ENCODE measurements at places on chromosomes 12 and 14.
A peak's percentile ranks its signal among the peaks of the same experiment; 100 is the strongest.

GRCh38 chr12:46843811-46844210 is 18.0 kb upstream of the SLC38A4 start:
- peak; percentile 71 for DNase-seq

DNA sequence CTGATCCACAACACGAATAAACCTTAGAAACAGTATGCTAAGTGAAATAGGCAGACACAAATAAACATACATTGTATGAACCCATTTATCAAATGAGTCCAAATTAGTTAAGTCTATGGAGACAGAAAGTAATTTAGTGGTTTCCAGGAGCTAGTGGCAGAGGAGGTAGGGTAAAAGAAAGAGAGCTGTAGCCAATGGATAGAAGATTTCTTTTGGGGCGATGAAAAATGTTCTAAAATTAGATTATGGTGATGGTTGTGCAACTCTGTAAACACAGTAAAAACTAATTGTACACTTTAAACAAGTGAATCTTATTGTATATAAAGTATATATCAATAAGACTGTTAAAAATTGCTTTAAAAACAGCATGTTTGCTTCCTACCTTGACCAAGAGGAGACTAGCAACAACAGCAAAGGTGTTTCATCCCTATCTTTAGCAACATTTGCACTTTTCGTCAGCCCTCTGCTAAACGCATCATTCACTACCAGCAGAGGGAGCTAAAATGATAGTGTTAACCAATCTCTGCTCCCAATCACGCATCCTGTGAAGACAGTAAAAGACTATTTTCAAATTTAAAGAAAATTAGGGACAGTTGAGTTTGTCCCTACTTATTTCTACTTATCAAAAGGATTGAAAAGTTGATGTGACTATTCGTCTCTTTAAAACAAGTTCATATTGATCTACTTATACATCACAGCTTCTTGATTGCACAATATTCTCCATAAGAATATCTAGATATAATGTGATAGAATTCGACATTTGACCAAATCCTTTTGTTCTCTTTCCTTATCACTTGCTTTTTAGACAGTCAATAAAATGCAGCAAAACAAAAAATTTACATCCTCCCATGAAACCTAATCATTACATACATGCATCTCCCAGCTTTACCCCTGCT is 24.0 kb upstream of the LGR5 start:
- DNase-seq = peak; percentile 70

- no peak for DNase-seq
These were observed 7.1 kb downstream of the CCER1 start for GRCh38 chr12:90947869-90948268.

- DNase-seq = no peak
These were observed 8.5 kb upstream of the BICD1 start for GRCh38 chr12:32098112-32098511.

DNA sequence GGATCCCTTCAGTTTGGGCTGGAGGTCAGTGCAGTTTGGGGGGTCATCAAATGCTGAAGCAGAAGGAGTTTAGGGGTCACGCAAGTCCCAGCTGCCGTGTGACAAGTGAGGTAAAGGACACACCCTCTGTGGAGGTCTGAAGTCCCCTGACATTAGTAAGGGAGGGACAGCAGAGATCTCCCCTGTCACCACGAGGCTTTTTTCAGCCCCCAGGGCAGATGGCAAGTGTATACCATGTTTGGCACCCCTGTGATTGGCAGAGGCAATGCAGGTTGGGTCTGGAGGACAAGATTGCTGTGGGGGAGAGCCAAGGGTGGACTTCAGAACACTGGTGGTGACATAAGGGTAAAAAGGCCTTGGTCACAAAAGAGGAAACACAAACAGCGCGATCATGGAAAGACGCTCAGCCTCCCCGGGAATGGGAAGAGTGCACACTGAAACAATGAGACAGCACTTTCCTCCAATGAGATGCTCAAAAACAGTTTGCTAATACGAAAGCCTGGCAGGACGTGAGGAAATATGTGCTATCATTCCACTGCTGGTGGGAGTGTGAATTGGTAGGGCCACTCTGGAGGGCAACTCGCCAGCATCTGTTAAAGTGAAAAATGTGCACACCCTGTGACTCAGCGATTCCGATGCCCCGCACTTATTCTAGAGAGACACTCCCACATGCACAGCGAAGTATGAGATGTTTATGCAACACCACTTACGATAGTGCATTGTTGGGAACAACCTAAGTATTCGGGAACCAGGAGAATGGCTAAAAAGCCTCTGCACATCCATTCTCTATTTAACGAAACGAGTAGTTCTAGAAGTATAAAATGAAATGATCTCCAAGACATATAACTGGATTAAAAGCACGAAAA is 14.4 kb upstream of the CD27 start:
- peak; percentile 92 for DNase-seq

DNA sequence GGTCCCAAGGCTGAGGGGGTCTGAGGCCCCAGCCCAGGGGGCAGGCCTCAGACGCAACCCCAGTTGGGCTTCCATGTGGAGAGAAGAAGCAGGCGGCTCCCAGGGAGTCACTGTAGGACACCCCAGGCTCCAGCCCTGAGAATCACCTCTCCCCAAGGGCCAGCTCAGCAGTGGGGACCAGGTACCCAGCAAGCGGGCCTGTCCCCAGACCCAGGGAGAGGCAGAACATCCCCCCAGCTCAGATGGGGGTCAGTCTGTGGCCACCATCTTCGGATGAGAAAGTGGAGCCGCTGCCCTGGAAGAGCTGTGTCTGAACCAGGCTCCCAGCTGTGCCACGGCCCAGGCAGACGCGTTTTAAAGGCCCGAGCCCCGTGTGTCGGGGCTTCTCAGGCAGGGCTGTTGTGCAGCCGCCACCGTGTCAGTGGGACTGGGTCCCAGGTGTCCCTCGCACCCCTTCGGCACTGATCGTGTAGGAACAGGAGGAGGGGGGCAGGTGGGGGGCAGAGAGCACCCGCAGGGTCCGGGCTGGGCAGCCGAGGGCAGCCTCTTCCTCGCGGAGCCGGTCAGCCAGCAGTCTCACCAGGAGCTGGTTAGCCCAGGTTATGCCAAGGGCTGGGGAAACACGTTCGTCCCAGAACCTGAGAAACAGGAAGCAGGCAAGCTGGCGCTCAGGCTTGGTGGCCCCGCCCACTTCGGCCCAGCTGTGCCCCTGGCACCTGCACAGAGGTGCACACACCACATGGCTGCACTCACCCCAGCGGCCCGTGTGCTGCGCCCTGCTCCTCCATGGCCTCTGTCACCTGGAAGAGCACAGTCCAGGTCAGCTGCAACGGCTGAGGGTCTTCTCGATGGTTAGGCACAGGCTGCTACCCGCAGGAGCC is 16.6 kb downstream of the XRCC3 start:
- DNase-seq = no peak

- DNase-seq = no peak
These were observed 46.8 kb upstream of the CISTR start for GRCh38 chr12:53798575-53798974.

DNA sequence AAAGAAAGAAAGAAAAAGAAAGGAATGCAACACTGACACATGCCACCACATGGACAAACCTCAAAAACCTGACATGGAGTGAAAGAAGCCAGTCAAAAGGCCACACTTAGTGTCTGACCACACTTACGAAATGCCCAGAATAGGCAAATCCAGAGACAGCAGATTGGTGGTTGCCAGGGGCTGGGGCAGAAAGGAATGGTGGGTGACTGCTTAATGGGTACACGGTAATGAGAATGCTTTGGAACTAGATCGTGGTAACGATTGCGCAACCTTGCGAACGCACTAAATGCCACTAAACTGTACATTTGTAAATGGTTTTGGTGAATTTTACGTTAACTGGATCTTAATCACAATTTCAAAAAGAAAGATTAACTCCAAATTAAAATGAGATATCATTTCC is 39.5 kb downstream of the SCARB1 start:
- no peak for DNase-seq

DNA sequence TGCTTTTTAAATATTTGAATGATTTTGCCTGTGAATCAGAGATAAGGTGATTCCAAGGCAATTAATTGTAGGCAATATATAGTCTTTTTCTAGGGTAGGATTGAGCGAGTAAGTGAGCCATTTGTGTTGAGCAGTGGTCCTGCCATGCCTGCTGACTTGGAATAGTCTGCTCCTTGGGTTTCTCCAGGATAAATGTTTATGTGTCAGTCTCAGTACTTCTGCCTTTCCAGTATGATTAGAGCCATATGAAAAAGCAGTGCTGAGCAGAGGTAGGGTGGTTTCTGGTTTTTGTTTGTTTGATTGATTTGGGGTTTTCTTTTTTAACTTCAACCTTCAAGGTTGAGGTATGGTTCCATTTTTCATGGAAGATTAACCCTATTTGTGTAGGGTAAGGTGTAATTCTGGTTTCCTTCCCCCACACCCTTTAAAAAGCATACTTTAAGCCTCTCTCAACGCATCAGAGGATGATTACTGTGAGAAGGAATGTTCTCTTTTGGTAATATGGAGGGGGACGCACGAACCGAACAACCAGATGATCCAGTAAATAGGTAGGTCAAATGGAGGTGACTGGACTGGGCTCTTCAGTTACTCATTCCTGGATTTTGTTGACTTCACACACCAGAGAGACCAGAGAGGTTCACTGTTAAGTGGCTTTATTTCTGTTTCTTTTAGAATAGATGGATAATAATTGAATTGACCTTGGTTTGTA is 22.7 kb downstream of the FRMD6 start:
- no peak for DNase-seq

GRCh38 chr14:22994762-22995275 is 12.5 kb upstream of the AJUBA start:
- peak; percentile 54 for DNase-seq

DNA sequence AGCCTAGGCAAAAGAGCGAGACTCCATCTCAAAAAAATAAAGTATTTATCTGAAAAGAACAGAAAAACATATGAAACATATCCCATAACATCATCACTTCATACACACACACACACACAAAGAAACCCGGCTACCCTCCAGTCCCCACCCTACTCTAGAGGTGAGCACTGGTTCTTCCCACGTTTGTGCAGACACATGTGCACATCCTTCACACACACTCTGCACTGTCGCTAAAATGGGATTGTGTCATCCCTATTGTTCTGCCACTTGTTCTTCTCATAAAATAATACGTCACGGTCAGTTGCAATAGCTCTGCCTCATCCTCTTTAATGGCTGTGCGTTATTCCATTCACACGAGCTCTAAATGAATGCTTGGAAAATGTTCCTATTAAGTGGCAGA is 85.9 kb upstream of the ANO2 start:
- DNase-seq = no peak

DNA sequence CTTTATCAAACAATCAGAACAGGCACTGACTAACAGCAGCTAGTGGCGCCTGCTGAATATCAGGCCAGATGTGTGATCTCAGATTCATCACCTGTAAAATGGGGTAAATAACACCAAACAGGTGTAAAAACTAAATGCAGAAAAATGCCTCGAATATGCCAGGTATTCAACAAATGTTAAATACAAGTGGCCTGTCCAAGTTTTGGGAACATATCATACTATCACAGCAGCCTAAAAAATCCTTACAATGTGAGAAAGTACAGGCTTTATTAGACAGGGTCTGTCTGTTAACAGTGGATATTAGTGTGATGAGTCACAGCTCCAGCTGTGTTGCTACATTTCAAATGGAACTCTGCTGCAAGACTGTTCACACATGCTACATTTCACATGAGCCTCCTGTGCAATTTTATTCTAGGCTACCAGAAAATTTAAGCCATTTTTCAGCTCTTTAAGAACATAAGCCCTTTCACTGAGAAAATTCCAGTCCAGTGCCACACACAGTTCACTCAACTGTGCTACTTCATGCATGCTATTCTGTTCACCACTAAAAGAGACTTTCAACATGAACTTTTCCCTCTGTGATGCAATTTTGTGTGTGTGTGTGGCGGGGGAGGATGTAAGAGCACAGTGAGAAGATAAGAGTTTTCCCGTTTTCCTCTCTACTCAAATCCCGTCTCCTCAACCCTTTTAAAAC is 56.7 kb downstream of the MSRB3 start:
- DNase-seq = peak; percentile 83

DNA sequence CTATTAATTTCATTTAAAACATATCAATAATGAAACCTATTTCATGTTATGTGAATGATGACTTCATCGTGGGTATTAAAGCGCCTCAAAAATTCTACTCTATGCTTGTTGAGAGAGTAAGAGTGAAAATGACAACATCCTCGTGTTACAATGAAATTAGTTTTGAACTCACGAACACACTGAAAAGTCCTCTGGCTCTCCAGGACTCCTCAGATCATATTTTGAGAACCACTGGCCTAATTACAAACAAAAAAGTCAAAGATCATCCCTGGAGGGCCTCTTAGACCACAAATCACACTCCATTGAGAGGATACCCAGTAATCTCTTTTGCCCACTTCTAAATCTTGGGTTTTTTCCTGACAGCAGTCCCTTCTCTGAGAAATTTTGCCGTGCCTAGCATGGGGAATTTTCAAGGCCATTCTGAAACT is 19.1 kb downstream of the DAAM1 start:
- no peak for DNase-seq

DNA sequence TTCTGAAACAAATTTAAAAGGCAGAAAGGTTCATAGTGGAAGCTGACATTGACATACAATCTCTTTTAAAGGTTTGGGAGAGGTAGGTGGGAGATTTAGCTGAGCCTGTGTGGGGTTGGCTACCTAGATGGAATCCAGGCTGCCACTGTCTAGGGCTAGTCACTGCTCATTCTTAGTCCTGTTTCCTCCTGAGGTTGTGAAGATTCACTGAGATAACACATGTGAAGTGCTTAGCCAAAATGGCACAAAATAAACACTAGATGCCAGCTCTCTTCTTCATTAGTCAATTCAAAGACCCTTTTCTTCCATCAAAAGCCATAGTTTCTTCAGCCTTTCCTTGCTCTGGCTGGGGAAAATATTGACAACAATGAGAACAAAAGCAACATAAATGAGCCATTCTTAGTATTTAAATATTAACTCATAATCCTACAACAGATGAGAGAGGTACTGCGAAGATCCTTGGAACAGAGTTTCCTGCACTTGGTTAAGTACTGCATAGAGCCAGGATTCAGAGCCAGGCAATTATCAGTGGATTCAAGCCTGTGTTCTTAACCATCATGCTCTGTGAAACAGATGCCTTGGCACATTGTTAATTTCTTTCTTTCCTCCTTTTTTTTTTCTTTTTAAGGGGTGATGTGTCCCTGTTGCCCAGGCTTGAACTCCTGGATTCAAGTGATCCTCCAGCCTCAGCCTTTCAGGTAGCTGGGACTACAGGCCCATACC is 3.5 kb downstream of the MYF6 start:
- no peak for DNase-seq

DNA sequence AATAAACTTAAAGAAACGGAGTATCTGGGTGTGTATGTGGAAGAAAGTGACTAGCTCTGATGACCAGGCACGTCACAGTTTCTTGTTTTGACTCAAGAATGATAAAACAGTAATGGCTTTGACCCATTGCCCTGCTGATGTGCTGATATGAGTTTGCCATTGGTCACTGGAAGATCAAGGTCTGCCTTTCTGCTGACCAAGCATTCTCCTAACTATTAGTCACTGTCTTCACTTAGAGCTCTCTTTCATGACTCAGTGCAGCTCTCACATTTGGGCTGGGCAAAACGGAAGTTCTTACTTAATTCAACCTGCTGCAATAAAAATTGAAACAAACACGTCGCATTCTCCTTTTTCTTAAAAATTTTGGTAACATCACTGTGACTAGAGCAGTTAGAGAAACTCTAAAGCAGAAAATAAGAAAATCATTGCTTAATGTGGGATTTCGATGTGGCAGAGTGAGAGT is 366.7 kb downstream of the BTG1 start:
- DNase-seq = peak; percentile 67

GRCh38 chr12:24109381-24110039 is 160.0 kb upstream of the SOX5 start:
- DNase-seq = peak; percentile 7

All from GM03348 (cell line).